ENCODE measurements at places on chromosomes 2 and 18.
A peak's percentile ranks its signal among the peaks of the same experiment; 100 is the strongest.

DNA sequence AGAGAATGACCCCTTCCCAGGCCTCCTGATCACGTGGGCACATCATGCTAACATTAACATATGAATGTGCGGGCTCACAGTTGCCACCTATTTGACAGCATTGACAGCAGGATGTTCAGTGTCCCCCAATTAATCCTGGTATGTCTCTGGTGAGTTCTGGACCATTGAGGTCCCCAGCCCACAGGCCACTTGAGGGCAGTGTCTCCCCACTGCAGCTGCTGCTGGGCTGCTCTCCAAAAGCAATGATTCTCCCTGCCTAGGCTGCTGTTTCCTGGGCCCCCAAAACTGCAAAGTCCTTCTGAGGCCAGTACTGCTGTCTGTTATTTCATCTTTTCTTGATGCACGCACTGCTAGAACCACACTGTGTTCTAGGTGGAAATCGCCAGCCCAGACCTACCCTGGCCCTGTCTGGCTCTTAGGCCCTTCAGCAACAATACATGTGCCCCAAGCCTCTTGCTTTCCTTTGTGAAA lies 52.7 kb upstream of the MAPK4 start:
- peak; percentile 19 for DNase-seq

DNA sequence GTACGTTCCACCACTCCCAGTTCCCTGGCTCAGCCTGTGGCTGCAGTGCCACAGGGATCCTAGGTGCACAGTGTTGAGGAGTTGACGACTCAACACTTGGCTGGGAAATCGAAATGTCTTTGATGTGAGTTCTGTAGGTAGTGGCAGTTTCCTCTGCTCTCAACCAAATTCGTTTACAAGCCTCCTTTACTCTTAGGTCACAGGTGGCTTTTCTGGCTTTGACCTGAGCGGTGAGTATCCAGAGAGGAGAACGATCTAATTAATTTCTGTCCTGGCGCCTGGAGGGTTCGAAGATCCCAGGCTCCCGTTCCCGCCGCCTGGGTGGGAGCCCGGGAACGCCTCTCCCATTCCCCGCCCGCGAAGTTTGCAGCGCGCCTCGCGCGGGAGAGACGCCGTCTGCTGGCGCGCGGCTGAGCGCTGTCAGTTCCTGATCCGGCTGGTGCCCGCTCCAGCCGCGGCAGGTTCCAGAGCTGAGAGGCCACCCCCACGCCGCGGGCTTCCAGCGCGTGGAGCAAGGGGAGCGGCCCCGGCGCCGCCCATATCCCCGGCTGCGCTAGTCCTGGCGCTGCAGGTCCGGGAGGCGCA lies at the start of gene LAMA3:
TSS of gene LAMA3 (plus strand) at position 423 of the 585 bp plus-strand sequence. CDS start 231 bp downstream, outside the sequence.
- peak; percentile 27 for DNase-seq

GRCh38 chr2:65070172-65070830 lies 14.1 kb downstream of the CEP68 start:
- DNase-seq = no peak

DNA sequence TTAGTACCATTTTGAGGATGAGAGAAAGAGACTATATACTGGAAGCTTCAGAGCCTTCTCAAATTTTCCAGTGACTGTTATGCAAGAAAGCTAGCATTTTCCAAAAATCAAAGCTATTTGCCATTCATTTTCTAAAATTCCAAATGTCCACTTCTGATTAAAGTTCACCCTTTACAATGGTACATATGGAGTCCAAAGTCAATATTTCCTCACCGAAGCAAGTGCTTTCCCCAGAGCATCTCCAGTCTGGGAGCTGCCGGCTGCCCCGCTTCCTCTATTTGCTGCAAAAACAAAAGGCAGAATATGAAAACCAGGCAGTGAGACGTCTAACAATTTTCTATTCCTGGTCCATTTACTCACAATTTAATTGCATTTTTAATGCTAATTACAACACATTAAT lies 302.0 kb upstream of the CCDC68 start:
- no peak for DNase-seq

DNA sequence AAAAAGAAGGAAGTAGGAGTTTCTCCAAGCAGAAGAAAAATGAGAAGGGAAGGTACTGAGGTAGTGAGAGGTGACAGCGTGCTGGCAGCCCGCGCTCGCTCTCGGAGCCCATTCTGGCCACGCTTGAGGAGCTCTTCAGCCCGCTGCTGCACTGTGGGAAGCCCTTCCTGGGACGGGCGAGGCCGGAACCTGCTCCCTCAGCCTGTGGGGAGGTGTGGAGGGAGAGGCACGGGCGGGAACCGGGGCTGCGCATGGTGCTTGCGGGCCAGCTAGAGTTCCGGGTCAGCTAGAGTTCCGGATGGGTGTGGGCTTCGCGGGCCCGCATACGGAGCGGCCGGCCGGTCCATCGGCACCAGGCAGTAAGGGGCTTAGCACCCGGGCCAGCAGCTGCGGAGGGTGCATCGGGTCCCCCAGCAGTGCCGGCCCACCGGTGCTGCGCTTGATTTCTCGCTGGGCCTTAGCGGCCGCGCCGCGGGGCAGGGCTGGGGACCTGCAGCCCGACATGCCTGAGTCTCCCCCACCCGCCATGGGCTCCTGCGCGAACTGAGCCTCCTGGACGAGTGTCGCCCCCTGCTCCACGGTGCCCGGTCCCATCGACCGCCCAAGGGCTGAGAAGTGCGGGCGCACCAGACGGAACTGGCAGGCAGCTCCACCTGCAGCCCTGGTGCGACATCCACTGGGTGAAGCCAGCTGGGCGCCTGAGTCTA lies 11.1 kb upstream of the CYS1 start:
- DNase-seq = no peak

DNA sequence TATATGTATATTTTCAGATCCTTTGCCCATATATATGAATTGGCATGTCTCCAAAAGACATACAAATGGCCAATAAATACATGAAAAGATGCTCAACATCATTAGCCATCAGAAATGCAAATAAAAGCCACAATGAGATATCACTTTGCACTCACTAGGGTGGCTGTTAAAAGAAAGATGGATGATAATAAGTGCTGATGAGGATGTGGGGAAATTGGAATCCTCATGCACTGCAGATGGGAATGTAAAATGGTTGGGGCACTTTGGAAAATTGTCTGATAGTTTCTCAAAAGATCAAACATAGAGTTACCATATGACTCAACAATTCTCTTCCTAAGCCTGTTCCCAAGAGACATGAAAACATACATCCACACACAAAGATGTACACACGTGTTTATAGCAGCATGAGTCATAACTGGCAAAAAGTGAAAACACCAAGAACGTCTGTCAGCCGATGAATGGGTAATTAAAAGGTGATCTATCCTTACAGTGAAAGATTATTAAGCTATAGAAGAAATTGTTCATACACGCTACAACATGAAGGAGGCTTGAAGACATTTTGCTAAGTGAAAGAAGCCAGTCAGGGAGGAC lies 19.7 kb downstream of the NGEF start:
- no peak for DNase-seq

GRCh38 chr2:187138265-187138664 lies 289.3 kb upstream of the ZSWIM2 start:
- DNase-seq = no peak

DNA sequence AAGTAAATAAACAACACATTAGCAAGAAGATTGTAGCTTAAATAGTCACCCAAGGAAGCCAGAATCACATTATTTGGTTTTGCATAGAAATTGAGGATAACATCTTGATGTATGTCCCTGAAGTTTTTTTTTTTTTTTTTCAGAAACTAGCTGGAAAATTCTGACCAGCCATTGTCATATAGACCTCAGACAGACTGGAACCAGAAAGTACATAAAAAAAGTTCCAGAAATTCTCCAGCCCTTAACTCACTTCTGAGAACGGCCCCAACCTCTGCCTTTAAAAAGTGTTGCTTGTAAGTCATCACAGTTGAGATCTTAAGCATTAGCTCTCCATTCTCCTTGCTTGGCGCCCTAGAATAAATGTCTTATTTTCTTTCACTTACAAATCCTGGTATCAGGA lies 350.5 kb downstream of the CCDC85A start:
- DNase-seq = no peak

DNA sequence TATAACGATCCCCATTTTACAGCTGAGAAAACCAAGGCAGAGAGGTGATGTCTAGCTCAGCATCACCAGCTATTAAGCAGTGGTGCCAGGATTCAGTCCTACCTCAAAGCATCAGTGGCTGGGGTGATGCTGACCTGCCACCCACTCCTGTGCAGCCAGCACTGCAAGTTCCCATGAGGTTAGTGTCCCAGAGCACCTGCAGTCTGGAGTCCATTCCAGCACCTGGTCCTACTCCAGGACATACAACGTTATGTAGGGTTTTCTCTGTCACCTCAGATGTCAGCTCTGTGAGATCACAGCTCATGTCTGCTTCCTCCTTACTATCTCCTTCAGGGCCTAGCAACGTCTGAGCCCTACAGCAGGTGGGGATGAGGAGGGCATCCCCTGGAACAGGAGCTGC lies 328.0 kb upstream of the HS6ST1 start:
- no peak for DNase-seq

GRCh38 chr2:30024281-30024680 lies 102.9 kb upstream of the ALK start:
- no peak for DNase-seq

- DNase-seq = no peak
Measured at GRCh38 chr2:101277111-101277510, 24.4 kb downstream of the CNOT11 start.

- no peak for DNase-seq
Measured at GRCh38 chr18:4406856-4407255, 48.3 kb downstream of the DLGAP1 start.

DNA sequence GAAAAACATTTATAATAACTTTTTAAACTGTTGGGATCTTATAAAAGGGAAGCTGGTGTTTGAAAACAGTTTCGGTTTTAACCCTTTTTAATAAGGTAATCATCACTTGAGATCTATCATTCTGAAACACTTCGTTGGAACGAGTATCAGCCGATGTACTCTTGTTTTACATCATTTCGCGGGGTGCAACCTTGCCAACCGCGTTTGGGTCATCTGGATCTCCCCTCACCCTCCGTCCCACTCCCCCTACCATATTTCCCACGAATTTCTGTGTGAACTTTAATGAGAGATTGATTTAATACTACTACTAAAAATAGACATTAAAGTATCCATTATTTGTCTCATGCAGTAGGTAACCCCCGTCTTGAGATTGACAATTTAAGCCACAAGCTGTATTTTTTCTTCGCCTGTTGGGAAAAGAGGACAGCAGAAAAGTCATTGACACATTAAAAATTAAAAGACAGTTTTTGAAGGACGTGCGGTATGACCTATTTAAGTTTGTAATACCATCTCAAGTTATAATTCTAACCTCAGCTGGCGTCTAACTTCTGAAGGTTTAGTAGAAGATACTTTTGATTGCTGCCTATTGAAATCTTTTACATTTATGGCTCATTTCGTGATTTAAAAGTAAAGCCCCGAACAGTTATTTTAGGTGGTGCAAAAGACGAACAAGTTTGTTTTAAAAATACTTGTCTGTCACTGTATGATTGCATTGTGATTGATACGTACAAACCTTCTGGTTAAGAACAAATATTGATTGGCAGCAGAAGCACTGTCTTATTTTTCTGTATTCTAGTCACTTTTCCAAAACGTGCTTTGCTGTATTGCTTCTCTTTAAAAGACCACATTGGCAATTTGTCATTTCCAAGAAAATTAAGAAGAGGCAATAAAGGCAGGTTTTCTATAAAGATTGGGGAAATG lies 1.5 kb downstream of the CREB1 start:
- DNase-seq = peak; percentile 43

- DNase-seq = no peak
Measured at GRCh38 chr2:109125593-109126500, 3.2 kb upstream of the SH3RF3 start.

DNA sequence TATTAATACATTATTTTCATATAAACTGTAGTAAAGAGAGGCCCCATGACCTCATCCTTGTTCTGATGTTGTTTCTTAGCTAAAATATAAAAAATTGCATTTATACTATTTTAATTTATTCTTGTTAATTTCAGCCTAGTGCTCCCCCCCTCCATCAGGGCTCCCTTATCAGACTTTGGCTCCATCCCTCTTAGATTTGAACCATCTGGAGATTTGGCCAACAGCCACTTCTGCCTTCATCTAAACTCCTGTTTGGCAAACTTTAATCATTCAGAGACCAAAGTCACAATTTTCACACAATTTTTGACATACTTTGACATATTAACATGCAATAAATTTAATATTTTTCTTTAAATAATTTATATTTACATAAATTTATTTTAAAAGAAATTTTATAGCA lies 569.3 kb downstream of the TDRD15 start:
- DNase-seq = no peak

DNA sequence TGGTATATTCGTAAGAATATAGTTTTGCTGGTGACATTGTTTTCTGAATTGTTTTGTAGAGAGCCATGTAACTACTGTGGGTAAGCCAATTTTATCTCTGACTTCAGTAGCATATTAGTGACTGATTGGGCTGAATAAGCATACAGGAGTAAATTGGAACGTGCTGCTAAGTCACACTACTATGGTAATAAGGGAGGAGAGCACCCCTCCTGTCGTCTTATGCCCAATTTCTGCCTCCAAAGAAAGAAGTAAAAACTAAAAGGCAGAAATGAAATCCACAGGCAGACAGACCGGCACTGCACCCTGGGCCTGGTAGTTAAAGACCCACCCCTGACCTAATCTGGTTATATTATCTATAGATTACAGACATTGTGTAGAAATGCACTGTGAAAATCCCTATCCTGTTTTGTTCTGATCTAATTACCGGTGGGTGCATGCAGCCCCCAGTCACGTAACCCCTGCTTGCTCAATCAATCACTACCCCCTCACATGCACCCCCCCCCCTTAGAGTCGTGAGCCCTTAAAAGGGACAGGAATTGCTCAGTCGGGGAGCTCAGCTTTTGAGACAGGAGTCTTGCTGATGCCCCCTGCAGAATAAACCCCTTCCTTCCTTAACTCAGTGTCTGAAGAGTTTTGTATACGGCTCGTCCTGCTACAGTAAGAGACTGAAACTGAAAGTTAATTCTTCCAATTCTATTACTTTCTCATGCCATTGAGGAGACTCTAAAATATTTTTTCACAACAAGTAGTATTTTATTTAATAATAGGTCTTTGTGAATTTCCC lies 167.0 kb downstream of the ZNF804A start:
- DNase-seq = no peak

DNA sequence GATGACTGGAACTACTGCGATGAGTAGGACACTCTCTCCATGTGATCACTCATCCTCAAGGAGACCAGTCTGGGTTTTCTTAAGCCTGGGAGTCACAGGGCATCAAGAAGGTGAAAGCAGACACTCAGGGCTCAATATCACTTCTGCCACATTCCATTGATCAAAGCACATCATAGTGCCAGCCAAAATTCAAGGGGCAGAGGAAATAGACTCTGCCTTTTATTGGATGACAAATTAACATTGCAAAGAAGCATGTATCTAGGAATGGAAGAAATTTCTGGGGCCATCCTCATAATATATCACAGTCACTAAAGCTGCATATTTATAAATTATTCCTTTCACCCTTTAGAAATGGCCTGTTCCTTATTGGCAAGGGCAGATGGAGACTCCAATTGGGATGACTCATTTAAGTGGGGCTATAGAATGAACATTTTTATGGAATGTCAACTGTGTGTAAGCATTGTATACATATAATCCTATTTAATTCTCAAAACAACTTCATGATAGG lies 114.8 kb upstream of the CDC42EP3 start:
- no peak for DNase-seq
